ENCODE measurements at places on chromosomes 4 and X. TPM values are rescaled to one million over a fixed set of nuclear protein-coding genes. Genes with fewer than 3 reads are reported as not detected.

DNA sequence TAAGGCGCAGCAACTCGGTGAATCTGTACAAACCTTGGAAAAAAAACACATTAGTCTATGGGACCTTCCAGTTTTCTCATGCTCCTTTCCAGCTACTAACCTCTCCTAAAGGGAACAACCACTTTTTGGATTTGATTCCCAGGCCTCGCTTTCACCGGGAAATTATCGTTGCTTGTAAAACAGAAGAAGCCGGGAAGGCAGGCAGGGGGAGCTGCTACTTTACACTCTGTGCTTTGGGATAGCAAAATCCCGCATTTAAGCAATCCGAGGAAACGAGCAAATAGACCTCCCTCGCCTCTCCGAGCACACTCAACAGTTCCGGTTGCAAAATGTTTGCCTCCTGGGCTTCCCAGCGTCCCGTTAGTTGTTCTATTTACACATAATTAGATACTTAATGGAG lies 1.2 kb downstream of the CD38 start:
- DNase-seq: peak; percentile 39

DNA sequence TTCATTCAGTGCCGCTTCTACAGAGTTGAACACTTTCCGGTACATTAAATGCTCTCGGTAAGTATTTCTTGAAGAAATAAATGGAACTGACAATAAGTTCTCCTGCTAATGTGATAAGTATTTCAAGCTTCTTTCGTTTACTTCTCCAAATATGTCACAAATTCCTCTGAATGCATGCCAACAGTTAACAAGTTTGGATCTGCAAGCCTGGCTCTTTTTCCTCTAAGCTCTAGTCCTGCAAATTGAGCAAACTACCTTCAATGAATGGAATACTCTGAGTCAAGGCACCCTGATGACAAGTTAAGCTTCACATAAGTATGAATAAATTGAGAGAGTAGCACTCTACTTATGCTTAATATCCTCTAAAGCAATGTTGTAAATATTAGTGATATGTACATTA lies 403.6 kb downstream of the PDGFC start:
- DNase-seq: no peak

DNA sequence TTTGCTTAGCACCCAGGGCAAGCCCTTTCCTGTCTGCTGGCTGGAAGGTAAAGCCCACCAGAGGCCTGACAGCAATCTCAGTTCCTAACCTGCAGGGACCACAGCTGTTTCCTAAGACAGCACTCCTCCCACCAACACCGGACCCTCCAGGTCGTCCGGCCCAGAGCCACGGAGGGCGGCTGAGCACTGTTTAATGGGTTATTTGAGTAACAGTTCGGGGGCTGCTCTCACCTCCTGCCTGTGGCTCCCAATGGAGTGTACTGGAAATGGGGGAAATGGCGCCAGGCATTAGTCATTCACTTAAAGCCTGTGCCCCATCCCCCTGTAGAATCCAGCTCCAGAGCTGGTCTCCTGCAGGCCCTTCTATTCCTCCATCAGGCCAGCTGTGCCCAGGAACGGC lies 81.6 kb upstream of the ADRA2C start:
- DNase-seq: no peak

- no peak for DNase-seq
Measured at GRCh38 chrX:40546870-40547269, 33.9 kb upstream of the ATP6AP2 start.

- DNase-seq: no peak
Measured at GRCh38 chr4:2469192-2469984, 482 bp downstream of the RNF4 start.

GRCh38 chr4:8701126-8702019 lies 108.8 kb downstream of the CPZ start:
- DNase-seq: no peak

DNA sequence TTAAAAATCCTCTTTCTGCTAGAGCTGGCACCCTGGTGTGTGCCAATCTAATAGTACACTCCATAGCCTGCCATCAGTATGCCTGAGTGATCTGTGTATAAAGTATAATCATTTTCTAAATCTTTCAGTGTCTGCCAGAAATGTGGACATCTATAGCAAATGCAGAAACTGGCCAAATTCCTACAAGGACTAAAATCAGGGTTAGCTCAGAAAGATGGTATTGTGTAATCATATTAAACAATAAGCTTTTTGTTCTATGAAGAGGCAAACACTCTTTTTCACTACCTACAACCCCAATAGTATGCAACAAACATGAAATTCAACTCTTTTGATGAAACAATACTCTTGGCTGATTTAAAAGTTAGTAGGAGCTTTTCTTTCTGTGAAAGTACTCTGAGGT lies 7.7 kb upstream of the TXLNG start:
- no peak for DNase-seq

- no peak for DNase-seq
Measured at GRCh38 chrX:150372756-150373155, 9.6 kb downstream of the MAMLD1 start.

DNA sequence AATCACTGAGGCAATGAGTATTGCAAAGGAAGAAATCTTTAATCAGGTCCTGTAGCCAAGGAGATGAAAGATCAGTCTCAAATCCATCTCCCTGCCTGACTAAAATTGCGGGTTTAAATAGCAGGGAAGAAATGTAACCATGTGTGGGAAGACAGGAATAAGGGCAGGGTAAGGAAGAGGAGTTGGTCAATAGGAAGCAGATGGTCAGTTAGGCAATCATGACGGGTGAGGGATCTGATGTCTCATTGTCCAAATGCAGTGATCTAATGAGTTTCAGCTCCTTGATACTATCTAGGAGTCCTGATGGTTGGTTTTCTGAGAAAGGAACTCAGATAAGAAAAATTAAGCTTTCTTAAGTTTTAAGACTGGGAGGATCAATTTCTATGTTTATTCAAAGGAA lies 200.8 kb downstream of the SPATA18 start:
- DNase-seq: no peak

DNA sequence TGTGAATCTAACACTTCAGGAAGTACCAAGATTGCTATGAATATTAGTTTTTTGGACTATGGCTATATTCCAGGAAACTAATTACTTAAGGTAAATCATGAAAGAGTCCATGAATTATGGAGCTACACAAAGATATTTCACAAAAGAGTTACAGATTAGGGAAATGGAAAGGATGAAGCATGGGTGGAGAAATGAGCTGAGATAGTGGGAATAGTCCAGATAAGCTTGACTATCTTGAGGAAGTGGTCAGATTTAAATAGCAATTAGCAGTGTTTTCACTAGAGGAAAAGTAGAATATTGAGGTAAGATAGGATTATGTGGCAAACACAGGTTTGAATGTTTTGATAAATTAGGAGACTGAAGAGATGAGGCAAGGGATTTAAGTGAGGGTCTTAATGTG lies 42.1 kb upstream of the C1GALT1C1 start:
- DNase-seq: no peak

GRCh38 chrX:152897222-152898131 lies at the start of gene ZNF185:
TSS of gene ZNF185 (plus strand) at chrX:152898067. CDS start at chrX:152914490, 16,423 bp downstream.
- no peak for DNase-seq

DNA sequence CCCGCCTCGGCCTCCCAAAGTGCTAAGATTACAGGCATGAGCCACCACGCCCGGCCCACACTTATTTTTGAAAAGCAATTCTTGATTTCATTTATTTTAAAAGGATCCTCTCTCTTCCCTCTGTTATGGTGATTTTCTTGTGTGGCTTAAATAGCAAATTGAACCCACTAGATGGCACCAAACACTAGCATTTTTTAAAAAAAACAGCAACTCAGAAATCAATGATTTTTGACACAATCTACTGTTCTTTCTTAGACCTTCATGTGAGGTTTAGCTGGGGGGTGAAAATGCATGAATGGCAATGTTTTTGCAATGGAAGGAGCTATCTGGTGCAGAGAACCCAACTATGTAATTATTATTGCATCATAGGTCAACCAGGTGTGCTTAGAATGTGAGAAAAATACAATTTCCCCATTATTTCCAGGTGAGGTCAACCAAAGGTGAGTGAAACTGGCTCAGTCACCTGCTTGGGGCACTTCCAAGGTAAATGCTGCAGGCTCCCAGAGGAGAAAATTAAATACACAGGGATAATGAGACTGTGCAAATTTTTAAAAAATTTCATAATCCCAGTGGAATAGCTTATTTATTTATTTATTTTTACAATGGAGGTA lies 226.7 kb upstream of the PRKX start:
- no peak for DNase-seq

GRCh38 chr4:10760086-10760485 lies 75.5 kb upstream of the CLNK start:
- DNase-seq: no peak

DNA sequence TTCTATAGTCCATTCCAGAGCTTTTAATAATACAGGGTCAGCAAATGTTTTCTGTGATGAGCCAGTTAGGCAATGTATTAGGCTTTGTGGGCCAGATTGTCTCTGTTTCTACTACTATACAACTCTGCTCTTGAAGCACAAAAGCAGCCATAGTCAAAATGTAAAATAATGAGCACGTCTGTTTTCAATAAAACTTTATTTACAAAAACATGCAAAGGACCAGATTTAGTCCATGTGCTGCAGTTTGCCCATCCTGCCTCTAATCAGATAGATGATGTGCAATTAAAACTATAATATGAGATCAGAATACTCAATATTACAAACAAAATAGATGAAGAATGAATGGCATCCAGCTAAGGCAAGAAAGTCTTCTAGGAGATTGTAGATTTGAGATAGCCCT lies 127.8 kb upstream of the FRMPD4 start:
- no peak for DNase-seq

GRCh38 chr4:13344216-13344615 lies 139.9 kb downstream of the RAB28 start:
- no peak for DNase-seq

- peak; percentile 46 for DNase-seq
Measured at GRCh38 chr4:123786920-123787319, 390.3 kb downstream of the SPRY1 start.

- DNase-seq: no peak
Measured at GRCh38 chr4:98710831-98711230, 52.4 kb upstream of the TSPAN5 start.

Gene RBM46
- not detected for polyA plus RNA-seq

Gene ENPEP
- 155 TPM for polyA plus RNA-seq

Gene XKRX
- 0.31 TPM for polyA plus RNA-seq

Gene DUSP21
- not detected for polyA plus RNA-seq

Gene HTN1
- polyA plus RNA-seq: 0.06 TPM

Gene ANKRD17
- 75.5 TPM for polyA plus RNA-seq

Gene SYNPO2
- 16.2 TPM for polyA plus RNA-seq

Gene SSX4B
- polyA plus RNA-seq: not detected
